ENCODE measurements at places on chromosomes 3 and 15.

DNA sequence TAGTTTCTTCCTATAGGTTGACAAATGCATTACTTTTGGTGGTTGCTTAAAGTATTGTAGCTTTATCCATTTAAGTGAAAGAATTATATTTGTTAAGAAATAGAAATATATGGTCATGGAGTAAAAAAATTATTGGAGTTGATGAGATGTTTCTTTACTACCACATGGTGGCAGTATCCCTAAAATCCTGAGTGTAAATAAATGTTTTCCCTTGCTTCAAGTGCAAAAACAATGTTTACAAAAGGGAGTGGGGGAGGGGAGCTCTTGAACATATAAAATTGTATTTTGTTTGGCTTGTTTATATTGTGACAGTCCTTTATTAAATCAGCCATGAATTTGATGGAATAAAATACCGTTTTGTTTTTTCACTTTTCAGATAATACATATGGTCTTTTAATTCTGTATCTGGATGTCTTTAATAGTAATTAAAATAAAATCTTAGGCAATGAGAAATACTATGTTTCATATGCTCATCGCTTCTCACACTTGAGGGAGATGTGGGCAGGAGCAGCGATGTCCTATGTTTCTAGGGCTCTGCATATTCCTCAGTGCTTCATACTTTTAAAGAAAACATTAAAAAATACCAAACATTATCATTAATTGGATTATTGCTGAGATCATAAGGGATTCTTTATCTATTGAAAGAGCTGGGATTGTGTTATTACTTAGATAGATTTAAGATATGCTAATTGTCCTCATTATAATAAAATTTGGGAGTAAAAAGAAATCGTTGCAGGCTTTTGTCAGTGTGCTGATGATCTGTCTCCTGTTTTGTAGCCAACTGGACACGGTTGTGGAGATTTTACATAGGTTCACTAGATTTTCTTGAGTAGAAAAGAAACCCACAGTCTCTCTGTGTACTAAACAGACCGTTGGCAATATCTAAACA is 349.7 kb downstream of the TUSC7 start:
- no peak for DNase-seq

DNA sequence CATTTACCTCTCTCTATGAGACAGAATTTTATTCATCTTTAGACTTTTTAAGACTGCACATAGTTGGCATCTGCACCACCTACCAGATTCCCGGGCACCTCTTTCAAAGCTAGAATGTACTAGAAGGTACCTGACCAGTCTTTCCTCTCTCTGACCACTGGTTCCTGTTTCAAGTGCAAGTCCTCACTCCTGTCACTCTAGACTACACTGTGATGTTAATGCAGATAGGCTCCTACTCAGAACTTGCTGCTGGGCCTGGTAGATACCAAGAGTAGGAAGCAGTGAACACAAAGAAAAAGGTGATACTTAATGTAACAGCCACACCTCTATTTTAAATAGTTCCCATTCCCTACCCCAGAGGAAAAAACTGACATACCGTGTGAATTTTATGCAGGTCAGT is 8.1 kb upstream of the TCAIM start:
- no peak for DNase-seq

DNA sequence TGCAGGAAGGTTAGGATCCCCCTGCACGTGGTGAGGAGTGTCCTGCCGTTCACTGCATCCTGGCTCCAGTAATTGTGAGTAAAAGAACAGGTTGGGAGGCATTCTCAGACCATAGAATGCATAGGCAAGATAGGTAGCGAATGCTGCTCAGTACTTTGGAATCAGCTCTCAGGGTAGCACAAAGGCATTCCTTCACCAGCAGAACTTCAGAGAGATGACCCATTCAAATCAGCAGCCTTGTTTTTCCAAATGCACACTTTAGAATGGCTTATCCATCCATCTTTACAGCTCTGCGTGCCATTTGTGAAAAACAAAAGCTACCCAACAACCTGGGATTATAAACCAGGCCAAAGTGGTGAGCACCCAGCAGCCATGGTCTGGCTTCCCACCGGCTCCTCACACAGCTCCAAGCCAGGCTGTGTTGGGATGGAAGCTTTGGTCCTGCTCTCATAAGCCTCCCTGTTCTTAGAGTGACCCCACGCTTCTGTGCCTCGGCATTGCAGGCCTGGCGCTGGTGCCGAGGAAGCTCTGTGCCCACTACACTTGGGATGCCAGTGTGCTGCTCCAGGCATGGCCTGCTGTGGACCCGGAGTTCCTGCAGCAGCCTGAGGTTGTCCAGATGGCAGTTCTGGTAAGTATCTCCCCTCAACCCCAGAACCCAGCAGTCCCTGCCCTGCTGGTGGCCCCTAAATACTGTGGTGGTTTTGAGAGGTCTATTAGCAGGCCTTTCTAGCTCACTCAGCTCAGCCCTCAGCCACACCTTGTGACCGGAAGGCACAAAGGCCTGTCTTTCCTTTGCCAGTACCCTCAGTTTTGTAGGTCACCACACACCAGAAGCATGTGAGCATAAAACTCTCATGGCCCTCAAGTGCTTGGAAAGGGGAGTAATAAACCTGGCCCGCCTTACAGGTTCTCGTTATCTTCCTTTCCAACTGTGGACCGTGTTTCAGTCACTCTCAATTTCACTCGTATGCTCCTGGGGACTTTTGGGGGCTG is 52.9 kb upstream of the LIMD1 start:
- no peak for DNase-seq

- DNase-seq = no peak
These were observed 14.3 kb downstream of the LIMD1 start for GRCh38 chr3:45608885-45609284.

- DNase-seq = no peak
These were observed 44.6 kb downstream of the GASK1A start for GRCh38 chr3:43023746-43024145.
